Activated T-cell treated with anti-CD3 and anti-CD28 coated beads, Interleukin-2, amount 50 U/mL, for 1 hour (primary cell): ENCODE measurements at places on chromosomes 6 and 20.

DNA sequence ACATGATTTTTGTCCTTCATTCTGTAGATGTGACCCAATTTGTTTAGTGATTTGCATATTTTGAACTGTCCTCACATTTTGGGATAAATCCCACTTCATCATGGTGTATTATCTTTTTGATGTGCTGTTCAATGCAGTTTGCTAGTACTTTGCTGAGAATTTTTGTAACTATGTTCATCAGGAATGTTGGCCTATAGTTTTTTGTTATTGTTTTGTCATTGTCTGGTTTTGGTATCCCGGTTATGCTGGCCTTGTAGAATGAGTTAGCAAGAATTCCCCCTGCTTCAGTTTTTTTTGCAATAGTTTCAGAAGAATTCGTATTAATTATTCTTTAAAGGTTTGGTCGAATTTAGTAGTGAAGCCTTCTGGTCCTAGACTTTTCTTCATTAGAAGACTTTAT, 11.9 kb downstream of the KIF25 start:
- DNase-seq: no peak

DNA sequence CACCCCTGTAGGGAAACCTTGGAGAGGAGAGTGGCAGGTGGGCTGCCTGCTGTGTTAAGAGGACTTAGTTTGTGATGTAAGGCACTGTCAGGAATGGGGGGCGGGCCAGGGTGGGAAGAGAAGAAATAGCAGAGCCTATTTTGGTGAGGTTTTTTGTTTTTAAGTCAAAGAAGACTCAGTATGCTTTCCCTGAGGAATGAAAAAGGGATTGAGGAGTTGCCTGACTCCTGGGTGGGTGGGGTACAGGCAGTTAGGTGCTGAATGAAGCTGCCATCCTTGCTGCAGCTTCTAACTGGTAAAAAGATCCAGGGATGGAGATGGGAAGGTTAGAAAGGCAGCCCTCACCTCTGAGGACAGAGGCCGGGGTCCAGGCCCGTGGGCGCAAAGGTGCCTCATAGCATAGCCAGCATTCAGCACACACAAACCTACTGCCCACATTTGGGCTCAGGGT, 37.9 kb downstream of the PLCG1 start:
- DNase-seq: no peak

DNA sequence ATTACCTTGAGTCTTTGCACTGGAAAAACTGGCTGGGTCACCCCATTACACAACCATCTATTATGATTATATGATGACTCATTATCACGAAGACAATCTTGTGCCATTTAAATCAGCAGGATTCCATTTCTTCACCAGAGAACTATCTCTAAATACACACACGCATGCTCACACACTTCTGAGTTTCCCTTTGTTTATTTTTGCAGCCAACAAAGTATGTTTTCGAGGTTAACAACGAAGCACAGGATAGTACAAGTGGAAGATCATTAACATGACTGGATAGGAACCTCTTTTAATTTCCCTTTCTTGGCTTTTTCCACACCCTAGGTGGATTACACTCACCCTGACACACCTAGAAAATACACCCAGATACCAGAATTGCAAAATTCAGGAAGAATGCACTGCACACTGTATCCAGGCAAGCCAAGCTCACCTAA, 18.9 kb downstream of the PERP start:
- DNase-seq: no peak

GRCh38 chr6:43402820-43403219, 24.5 kb upstream of the ABCC10 start:
- DNase-seq: no peak

GRCh38 chr20:4369798-4370124, 351.9 kb upstream of the PRND start:
- peak; percentile 16 for DNase-seq

GRCh38 chr6:152338335-152339125, 298.6 kb downstream of the SYNE1 start:
- peak; percentile 72 for DNase-seq

GRCh38 chr20:14785065-14785743, 447.8 kb upstream of the FLRT3 start:
- no peak for DNase-seq

GRCh38 chr20:39873286-39873685, 815.8 kb downstream of the MAFB start:
- no peak for DNase-seq

DNA sequence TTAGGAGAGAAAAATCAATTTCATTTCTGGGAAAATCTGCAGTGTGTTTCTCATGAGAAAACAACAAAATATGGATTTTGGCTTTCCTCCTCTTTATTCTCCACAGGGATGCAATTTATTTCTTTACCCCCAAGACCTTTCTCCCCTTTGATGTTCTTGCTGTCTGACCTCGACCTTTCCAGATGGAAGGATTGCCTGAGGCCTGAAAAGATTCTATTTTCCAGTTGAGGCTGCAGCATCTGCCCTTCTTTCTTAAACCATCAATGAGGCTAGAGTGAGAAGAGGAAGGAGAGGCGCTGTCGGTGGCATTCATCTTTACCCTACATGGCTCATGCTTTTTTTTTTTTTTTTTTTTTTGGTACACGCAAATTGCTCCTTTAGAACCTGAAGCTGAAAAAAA, 344.2 kb upstream of the BTBD3 start:
- DNase-seq: no peak

GRCh38 chr6:136037876-136038460, 186.5 kb downstream of the PDE7B start:
- DNase-seq: no peak

GRCh38 chr20:61493798-61494305, 241.8 kb downstream of the CDH4 start:
- DNase-seq: no peak

DNA sequence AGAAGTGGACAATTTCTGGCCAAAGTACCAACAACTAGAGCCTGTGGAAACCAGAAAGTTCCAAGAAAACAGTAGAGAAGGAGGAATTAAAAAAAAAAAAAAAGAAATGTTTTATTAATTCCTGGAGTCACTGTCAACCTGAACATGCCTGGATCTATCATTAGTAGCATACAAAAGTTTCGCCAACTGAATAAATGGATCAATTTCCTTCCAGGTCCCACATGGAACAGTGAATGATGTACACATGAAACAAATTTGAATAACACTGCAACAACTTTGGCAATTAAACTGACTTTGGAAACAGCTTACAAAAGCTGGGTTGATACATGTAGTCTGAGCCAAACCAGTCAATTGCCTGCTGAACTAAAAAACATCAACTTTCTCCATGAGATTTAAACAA, 90.0 kb upstream of the HMGCLL1 start:
- DNase-seq: no peak

- peak; percentile 29 for DNase-seq
Observed at GRCh38 chr6:154928325-154928922, 66.7 kb upstream of the TIAM2 start.

DNA sequence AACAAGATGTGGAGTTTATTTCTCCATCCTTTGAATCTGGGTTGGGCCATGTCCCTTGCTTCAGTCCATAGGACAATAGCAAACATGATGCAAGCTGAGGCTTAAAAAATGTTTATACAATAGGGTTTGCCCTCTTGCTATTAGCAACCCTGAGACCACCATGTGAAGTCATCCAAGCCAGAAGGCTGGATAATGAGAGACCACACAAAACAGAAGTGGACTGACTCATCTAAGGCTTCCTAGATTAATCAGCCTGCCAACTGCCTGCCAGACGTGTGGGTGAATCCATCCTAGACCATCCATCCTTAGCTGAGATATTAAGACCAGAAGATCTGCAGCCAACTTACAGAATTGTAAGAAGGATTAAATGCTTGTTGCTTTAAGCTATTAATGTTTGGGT, 38.1 kb upstream of the ISM1 start:
- no peak for DNase-seq

GRCh38 chr6:12769556-12770256, 53.1 kb downstream of the PHACTR1 start:
- DNase-seq: no peak

DNA sequence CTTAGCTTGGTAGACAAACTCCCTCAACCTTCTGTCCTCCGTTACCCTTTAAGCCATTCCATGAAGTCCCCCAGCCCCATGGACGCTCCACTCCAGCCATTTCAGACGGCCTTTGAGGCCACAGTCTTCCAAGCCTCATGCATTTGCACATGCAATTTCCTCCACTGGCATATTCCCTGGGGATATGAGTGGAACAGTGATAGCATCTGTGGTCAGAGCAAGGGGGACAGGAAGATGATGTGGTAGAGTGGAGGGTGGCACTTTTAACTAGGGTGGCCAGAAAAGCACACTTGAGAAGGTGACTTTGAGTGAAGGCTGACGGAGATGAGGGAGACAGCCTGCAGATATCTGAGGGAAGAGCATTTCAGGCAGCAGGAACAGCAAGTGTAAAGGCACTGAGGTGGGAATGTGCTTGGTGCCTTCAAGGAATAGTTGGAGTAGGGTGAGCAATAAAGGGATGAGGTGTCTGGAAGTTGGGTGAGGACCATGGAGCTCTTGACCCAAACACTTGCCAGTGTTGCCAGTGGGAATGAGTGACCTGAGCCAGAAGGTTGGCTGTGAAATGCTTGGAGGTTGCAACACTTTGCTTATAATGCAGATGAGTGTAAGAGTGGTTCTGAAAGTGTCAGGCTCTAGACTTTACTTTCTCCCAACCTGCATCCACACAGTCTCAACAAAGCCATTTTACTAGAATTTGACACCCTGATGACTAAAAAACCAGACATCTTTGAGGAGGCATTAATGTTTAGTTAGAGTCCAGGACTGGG, 275.6 kb upstream of the SUPT3H start:
- no peak for DNase-seq

DNA sequence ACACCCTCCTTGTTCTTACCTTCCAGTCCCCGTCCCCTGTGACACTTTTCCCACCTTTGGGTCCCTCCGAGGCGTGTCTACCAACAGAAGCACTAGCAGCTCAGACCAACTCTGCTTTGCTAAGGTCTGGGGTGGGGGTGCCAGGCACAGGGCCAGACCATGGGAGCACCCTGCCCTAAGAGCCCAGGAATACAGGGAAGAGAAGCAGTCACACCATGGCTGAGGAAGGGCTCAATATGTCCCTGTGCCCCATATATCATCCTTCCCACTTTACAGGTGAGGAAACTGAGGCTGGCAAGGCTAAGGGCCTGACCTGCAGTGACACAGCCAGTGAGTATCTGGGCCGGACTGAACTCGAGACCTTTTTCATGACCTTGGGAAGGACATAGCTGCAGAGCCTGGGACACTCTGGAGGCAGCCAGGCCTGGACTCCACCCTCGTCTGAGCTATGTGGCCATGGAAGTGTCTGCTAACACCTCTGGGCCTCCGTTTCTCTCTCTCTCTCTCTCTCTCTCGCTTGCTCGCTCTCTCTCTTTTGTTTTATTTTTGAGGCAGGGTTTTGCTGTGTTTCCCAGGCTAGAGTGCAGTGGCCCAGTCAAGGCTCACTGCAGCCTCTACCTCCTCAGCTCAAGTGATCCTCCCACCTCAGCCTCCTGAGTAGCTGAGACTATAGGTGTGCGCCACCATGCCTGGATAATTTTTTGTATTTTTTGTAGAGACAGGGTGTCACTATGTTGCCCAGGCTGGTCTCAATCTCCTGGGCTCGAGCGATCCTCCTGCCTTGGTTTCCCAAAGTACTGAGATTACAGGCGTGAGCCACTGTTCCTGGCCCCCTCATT, 156.7 kb downstream of the GRM4 start:
- DNase-seq: no peak

GRCh38 chr20:62427172-62428001, at the start of gene RBBP8NL:
Gene RBBP8NL (minus strand): TSS chr20:62427539. CDS start chr20:62419647, 7,892 bp downstream.
- DNase-seq: no peak

- no peak for DNase-seq
Observed at GRCh38 chr20:44576297-44576696, 6.1 kb upstream of the PKIG start.

DNA sequence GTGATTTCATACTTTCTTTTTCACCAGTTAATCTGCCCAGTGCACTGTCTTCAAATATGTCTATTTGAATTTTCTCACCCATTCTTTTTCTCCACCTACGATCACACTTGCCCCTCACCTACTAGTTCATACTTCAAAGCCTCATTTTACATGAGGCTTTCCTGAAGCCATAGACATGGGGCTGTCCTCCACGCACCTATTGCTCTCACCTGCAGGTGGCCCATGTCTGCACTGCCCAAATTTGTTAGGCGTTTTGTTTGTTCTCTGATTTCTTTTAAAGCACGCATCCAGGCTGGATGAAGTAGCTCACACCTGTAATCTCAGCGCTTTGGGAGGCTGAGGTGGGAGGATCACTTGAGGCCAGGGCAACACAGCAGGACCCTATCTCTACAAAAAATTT, 106.8 kb upstream of the RIPOR2 start:
- DNase-seq: no peak

GRCh38 chr20:15565786-15566185, 1007.5 kb downstream of the KIF16B start:
- no peak for DNase-seq

DNA sequence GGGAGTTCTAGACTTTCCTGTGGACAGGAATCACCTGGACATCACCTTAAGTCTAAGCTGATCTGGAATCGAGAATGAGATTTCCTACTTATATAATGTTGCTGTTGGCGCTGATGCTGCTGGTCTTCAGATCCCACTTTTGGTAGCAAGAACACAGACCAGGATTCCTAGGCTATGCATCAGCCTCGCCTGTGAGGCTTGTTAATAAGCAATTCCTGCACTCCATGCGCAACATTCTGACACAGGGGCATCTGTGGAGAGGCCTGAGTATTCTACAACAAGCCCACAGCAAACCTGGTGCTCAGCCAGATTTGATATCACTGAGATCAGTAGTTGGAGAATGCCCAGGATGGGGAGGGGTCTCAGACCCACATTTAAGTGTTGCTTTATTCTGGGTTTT, 52.0 kb upstream of the TRIM26 start:
- DNase-seq: no peak

DNA sequence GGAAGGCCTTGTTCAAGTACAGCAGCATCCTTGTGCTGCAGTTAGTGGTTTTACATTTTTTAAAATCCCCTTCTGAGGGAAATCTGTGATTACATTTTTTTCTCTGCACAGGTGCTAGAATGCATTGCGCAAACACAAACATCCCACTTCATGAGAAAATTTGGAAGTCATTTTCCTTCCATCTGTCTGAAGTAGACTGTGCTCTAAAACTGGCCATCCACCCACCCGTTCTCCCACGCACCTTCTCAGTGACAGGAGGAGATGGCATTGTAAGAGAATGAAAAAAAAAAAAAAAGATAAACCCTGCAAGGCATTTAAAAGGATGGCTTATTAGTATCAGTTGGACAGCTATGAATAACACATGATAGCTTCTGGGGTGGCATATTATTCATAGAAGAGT, 65.0 kb downstream of the SOBP start:
- no peak for DNase-seq

GRCh38 chr6:84653027-84653551, 111.3 kb downstream of the TBX18 start:
- DNase-seq: no peak

DNA sequence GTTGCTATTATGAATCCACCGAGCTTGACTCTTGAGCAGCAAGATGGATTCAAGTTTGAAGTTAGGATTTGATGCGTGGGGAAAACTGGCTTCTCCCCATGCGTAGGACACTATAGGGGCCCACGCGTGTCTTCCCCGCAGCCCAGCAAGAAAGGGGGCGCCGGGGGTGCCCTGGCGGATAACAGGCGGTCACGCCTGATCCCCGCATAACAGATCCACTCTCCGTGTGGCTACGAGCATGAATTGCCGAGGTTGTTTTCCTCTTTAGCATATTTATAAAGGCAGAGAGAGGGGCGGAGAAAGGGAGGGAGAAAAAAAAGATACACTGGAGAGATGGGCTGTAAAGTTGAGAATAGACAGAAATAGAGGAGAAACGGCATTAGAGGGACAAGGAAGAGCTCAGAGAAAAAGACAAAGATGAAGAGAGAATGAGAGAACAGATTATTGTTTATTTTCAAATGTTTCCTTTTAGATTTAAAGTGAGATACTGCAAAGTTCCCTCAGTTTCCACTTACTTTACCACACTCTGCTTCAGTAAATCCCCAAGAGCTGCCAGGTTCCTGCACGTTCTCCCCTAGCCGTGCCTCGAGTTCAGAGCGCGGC, 32.0 kb downstream of the TFAP2A start:
- DNase-seq: no peak
